Cerebellar nuclear complex (tissue), 1 donor: ENCODE measurements at places on chromosomes 6 and 20.

DNA sequence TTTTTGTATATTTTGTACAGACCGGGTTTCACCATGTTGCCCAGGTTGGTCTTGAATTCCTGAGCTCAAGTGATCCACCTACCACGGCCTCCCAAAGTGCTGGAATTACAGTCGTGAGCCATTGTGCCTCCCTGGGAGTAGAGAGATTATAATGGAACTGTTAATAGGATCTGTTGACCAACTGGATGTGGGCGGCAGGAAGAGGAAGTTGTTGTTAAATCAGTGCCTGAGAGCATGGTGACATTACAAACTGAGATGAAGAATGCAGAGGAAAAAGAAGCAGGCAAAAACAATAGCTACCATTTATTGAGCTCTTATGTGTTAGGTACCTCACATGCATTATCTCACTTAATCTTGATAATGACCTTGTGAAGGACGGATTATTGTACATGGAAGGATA, 9.2 kb upstream of the L3MBTL3 start:
- DNase-seq, result no peak

DNA sequence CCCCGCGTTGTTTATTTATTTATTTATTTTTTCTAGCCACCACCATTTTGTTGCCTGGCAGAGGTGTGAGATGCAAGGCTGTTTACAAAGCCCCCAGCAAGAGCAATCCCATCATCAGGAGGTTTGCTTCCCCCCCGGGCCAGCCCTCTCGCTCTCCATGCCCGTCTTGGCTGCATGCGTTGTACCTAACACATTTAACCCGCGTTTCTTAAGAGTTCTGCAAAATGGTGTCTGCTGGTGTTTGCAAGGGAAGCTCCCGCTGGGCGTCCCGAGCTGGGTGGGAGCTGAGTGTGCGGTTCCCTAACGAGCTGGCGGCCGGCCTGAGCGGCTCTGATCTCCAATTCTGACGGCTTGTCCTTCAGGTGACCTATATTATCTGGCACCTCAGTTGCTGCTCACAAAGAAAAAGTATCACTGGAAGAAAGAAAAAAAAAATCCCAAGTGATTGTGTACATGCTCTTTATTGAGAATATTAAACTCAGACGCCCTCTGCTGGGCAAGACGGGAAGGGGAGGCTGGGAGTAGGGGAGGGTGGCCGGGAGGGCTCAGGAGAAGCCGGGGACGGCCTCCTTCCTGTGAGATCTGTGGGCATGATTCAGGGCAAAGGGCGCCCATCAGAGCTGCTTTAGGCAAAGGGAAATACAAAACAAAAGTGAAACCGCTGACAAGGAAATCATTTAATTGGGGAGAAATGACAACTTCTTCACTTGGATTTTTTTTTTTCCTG, 154.8 kb downstream of the BCAS1 start:
- DNase-seq, result no peak

- no peak for DNase-seq
Measured at GRCh38 chr6:165842281-165842936, 179.4 kb upstream of the PDE10A start.

- no peak for DNase-seq
Measured at GRCh38 chr6:157516319-157517026, 135.5 kb downstream of the ZDHHC14 start.

GRCh38 chr6:163964789-163965188, 550.3 kb downstream of the QKI start:
- DNase-seq, result no peak

- no peak for DNase-seq
Measured at GRCh38 chr6:32972353-32973143, 4.2 kb downstream of the BRD2 start.

GRCh38 chr6:30842754-30843610, 41.3 kb upstream of the DDR1 start:
- no peak for DNase-seq

GRCh38 chr6:96814625-96815024, 22.7 kb downstream of the GPR63 start:
- no peak for DNase-seq

- no peak for DNase-seq
Measured at GRCh38 chr6:139981066-139981624, 606.7 kb upstream of the CITED2 start.

DNA sequence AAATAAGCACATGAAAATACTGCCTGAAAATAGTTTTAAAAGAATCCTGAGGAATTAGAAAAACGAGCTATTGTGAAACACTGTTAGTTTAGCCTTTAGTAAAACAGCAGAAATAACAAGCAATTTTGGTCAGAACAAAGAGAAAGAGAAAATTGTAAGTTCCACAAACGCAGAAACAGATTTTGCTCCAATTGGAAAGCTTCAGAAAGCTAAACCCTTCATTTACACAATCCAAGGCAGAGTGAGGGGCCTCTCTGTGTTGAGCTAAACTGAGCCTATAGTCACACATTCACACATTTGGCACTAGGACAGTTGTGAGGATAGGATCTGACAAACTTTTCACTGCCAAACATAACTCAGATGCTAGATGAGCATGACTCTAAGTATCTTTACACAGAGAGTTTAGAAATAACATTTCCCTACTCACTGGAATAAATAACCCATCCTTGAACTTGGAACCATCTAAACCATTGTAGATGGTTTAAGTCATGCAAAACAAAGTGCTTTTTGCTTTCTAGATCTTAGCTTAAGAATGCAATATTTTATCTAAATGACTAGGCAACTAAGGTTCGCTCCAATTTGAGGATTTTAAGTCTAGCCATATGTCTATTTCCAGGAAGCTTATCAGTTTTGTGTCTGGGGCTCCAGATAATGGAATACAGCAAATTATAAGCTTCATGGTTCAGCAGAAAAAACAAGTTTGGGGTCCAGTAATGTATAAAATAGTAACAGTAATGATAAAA, 122.6 kb downstream of the SGK1 start:
- DNase-seq, result no peak

GRCh38 chr20:51484831-51485230, 57.7 kb downstream of the NFATC2 start:
- no peak for DNase-seq

DNA sequence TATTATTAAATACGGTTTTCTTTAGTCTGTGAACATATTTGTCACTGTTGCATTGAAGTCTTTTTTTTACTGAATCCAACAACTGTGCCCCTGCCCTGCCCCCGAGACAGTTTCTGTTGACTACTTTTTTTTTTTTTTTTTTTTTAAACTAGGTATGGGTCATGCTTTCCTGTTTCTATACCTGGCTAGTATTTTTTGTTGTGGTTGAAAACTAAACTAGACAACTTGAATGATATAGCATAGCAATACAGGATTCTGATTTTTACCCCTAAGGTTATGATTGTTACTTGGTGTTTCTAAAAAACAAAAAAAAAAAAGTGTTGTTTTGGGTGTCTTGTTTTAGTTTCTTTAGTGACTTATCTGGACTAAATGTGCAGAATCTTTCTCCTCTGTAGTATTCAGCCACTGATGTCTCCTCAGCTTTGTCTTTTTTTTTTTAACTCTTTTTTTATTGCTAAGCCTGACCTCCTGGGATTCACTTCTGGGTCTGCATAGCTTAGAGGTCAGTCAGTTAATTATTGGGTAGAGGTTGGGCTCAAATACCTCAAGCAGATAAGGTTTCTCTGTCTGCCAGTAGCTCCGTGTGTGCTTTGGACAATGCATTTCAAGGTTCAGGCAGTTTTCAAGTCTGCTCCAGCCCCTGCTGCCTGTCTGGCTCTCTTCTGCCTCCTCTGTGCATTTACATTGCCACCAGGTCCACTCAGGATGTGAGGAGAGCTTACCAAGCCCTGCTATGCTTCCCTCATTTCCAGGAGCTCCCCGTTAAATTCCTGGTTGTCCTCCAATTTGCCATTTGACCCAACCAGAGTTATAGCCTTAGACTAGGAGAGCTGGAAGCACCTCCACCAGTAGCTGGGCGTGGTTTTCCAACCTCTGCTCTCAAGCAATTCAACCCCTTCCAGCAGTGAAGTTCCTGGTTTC, 91.4 kb downstream of the SYNDIG1 start:
- no peak for DNase-seq

GRCh38 chr6:155450240-155450581, 5.4 kb downstream of the NOX3 start:
- no peak for DNase-seq

- DNase-seq, result no peak
Measured at GRCh38 chr6:157020881-157021343, 243.7 kb downstream of the ARID1B start.

GRCh38 chr6:37507077-37507476, 7.4 kb upstream of the CCDC167 start:
- no peak for DNase-seq

DNA sequence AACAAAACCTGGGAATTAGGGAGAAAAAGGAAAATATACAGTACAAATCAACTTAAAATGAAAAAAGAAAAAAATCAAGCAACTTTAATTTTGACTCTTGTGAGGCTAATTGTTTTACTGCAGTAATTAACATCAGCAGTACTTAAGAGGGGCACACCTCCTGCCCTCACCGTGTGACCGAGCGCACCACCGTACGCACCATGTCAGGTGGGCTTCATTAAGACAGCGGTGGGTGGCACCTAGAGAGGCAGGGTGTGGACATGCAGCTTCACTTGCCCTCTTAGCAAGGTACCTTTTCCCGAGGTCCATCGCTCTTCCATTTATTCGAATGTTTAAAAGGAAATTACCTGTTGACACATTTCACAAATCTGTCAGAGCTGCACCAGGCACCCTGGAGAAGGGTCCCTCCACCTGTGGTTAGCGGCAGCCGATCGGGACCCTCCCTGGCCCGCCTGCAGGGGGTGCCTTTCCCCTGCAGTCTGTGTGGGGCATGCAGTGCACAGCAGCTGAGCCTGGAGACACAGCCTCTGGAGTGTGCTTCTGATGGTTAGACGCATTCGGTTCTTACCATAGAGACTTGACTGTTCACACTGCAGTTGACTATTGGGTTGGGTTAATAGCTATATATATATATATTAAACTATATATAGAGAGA, 184.1 kb downstream of the TMEM242 start:
- DNase-seq, result no peak

DNA sequence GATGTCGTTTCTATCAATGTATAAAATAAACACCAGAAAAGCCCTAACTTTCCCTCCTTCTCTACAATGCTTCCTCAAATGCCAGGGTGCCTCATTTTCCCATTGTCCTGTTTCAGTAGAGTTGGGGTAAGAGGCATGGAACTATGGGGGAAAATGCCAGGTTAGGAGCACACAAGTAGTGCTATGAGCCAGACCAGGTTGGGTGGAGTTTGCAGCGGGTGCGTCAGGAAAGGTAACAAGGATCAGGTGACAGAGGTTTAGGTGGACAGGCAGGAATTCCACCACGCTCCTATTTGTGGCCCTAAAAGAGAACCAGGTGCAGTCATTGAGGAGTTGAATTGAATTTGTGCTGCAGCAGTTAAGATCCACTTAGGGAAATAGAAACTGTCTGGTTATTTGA, 36.5 kb downstream of the SYTL3 start:
- no peak for DNase-seq

GRCh38 chr6:146697921-146698320, 99.1 kb downstream of the ADGB start:
- DNase-seq, result no peak

DNA sequence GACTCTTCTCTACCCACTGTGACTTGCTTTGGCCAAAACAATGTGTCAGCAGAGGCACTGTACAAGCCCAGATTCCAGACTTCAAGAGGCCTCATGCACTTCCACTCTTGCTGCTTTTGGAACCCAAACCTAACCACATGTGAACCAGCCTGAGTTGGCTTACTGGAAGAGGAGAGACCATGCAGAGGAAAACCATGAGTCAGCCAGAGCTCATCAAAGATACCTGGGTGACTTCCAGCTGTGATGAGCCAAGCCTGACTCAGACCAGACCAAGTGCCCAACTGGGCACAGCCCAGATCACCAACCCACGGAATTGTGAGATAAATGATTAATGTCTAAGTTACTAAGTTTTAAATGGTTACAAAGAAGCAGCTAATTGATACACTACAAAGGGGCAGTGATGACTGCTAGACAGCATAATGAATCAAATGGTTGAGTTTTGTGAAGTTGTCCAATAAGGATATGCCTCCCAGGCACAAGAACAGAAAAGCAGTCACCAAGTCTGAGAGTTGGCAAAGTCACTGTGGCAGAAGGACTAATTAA, 16.2 kb upstream of the BEND6 start:
- DNase-seq, result no peak

- no peak for DNase-seq
Measured at GRCh38 chr6:35139924-35140638, 1.1 kb downstream of the TCP11 start.

GRCh38 chr6:35388772-35389352, 46.5 kb downstream of the PPARD start:
- DNase-seq, result no peak

- no peak for DNase-seq
Measured at GRCh38 chr6:42095776-42096541, 45.6 kb downstream of the TAF8 start.

DNA sequence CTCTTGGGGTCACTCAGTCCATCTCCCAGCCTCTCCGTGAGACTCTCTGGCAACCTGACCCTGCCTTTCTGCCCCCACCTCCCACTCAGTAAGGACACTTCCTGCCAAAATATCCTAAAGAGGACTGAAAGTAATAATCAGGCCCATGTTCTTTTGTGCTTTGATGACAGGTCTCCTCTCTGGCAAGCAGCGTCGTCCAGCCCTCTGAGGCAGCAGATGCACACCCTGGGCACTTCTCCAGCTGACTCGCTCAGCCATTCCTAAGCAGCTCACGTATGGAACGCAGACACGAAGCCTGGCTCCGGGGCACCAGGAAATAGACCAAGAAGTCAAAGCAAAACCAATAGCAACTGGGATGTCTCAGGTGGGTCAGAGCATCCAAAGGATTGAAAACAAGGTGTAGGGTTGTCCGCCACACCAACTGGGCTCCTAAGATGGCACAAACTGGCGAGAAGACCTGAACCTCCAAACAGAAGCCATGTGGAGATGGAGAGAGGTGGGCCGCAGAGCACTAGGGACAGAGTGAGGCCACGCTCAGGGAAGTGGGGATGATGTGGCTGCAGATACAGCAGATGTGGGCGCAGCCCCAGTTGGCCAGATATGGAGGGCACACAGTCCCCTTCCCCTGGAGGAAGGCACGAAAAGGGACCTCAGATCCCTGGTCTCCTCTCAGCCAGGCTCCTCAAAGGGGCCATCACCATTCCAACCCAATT, 99.3 kb downstream of the PRND start:
- DNase-seq, result no peak

GRCh38 chr6:138795809-138796603, at the start of gene ECT2L:
TSS of gene ECT2L (plus strand) at chr6:138796087. CDS start at chr6:138813275, 17,188 bp downstream.
- no peak for DNase-seq

GRCh38 chr6:158170656-158171081, 2.5 kb downstream of the GTF2H5 start:
- DNase-seq, result no peak

DNA sequence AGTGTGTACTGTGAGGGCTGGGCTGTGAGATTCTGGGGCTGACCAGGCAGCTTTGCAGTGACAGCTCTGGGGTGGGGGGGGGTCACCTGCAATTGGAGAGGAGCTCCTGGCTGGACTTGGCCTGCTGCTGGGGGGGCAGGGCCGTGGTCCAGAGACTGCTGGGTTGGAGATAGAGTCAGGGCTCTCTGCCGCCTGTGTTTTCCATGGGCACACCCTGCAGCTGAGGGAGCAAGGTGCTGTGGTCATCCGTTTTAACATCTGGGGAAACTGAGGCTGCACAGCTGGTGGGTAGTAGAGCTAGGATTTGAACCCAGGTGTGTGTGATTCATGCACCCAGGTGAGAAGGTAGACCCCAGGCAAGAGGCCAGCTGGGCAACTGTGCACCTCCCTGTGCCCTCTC, 7.3 kb downstream of the DLGAP4 start:
- DNase-seq, result no peak

- DNase-seq, result no peak
Measured at GRCh38 chr6:16756660-16757255, 4.5 kb downstream of the ATXN1 start.
